ENCODE measurements at places on chromosomes 12 and 14.
A peak's percentile ranks its signal among the peaks of the same experiment; 100 is the strongest.

DNA sequence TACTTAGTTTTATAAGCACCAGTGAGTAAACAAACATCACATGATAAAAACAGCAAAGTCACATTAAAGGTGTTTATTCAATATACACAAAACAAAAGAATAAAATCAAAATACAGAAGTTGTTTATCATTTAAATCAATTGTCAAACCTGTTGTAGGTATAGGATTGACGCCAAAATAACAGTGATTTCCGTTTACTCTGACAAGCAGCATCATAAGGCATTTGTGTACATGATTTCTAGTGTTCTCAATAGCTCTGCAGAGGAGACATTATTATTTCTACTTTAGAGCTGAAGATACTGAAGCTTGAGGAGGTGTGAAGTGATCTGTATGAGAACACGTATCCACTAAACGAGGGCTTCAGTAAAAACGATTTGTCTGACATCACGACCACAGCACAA lies 171.9 kb downstream of the CCDC59 start:
- DNase-seq = no peak

DNA sequence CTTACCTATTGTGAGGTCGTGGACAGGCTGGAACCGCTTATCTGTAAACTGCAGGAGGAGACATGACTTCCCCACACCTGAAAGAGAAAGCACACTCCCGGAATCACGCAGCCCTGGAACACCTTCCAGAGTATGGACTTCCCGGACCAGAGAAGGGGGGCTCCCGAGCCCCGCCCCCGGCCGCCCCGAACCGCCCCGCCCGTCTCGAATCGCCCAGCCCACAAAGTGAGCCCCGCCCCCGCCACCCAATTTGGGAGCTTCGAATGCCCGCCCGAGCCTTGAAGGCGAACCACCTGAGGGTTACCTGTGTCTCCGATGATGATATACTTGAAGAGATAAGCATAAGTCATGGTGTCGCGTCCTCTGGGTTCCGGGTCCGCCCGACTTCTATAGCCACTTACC lies 235 bp downstream of the RAB2B start:
- peak; percentile 70 for DNase-seq

DNA sequence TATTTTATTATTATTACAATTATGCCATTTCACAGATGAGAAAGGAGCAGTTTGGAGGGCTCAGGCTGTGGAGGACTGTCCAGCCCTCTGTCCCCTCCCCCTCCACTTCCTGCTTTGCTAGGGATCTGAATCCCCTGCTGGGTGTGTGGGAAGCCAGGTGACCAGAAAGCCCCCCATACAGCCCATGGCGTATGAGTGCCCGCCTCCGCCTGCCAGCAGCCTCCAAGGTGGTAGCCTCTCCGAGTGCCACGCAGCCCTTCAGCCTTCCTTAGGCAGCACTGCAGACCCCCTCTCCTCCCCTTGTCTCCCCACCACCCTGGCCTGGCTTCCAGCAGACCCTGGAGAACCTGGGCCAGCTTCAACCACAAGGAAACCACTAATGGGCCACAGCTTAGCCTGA lies 12.6 kb downstream of the DTX1 start:
- DNase-seq = no peak

GRCh38 chr14:34231626-34232025 lies 230.4 kb downstream of the SPTSSA start:
- DNase-seq = no peak
